ENCODE measurements at places on chromosomes 11 and 22. TPM values are rescaled to one million over a fixed set of nuclear protein-coding genes. Genes with fewer than 3 reads are reported as not detected.

GRCh38 chr11:109405671-109406070, 16.3 kb upstream of the C11orf87 start:
- DNase-seq, result no peak

The A4GALT gene
- total RNA-seq, result 79.8 TPM

The MMP12 gene
- total RNA-seq, result not detected

The AQP11 gene
- total RNA-seq, result under 0.01 TPM

The LRP4 gene
- total RNA-seq, result 4.5 TPM

GRCh38 chr11:23585416-23586104, 725.3 kb upstream of the CCDC179 start:
- DNase-seq, result no peak

The IFT27 gene
- total RNA-seq, result 17.6 TPM

The MRGPRX3 gene
- total RNA-seq, result not detected

The OR56A1 gene
- not detected for total RNA-seq

The JAM3 gene
- 108 TPM for total RNA-seq

GRCh38 chr22:36435516-36436415, 45.7 kb downstream of the TXN2 start:
- no peak for DNase-seq

DNA sequence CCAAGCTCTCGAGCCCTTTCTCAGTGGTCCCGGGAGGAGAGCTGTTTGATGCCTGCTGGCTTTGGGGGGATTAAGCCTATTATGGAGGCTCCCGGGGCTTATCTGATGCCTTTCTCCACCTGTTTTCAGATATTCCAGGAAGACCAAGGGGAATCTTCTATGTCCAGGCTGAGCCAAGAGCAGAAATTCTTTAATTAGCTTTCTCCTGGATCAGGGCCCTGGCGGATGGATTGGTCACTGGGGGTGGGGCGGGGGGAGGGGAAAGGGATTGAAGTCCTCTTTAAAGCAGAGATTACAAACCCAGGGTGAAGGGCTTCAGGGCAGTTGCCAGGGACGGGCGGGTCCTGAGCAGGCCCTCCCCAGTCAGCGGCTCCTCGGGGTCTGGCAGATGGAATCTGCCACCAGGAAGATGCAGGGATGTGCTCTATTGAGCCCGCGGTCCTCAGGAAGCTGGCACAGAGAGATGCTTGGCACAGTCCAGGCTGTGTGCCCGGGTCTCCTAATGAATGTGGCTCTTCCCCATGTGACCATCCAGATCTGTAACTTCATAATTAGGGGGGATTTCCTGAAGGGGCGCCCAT, 33.6 kb downstream of the MACROD1 start:
- no peak for DNase-seq

The GAS2 gene
- total RNA-seq, result 1.3 TPM

DNA sequence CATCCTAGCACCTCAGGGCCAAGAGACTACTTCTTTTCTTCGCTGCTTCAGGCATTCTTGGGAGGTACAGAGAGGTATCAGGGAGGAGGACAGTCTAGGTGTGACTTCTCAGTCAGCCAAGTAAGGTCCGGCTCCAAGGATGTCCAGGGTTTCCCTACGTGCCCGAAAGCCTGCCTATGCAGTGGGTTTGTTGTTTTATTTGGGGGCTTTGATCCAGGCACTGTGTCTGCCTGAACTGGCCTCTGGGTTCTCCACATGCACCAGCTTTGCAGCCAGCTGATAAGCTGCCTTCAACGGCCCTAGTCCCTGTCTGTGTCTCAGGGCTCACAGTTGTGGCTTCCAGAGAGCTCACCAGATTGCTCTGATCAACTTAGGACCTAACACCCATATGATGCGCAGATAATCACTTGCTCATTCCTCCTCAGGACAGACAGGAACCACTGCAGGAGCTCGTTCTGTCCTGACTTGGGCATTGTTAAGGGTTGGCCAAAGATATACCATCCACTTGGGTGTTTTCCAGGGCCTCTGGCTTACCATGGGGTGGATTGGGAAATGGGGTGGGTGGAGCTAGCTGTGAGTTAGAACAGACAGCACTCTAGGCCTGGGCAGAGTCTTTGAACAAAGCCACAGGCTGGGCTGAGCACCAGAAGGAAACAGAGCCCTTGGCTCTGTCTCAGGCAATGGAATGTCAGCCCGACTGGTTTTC, 45.5 kb upstream of the CRYBB3 start:
- no peak for DNase-seq

The DUSP8 gene
- total RNA-seq, result 3.5 TPM

The PLEKHB1 gene
- 35.5 TPM for total RNA-seq

DNA sequence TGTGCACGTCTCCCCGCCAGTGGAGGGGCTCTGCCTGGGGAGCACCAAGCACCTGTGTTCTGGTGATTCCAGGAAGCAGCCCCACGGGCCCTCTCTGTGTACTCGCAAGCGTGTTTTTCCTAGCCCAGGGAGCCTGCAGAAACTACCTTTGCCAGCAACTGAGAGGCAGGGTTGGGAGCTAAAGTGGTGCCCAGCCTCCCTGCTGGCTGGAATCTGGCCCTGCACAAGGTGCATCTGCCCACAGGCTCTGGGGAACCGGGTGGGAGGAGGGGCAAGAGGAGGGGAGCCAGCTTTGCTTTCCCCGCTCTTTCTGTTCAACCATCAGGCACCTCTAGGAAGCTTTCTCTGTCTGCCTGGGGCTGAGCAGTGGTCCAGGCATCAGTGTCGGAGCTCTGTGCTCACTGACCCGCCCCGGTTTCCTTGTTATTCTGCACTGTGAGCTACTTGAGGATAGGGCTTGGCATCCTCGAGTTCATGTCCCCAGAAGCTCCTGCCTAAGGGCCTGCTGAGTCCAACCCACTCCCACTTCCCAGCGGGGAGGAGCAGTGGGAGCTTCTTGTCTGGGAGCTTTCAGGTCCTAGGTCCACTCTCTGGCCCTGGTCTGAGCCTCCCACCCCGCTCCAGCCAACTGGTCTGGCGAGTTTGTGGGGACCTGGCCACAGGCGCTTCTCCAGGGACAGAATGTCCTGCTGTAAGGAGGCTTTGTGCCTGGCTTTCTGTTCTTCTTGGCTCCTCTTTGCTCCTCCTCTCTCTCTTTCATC, 14.9 kb downstream of the DAGLA start:
- DNase-seq, result no peak

The FGF3 gene
- not detected for total RNA-seq

The SCGB1C1 gene
- total RNA-seq, result not detected

GRCh38 chr11:96338910-96339705, 3.9 kb downstream of the MAML2 start:
- DNase-seq, result no peak

GRCh38 chr11:2708757-2709281, 9.0 kb upstream of the KCNQ1OT1 start:
- DNase-seq, result no peak

DNA sequence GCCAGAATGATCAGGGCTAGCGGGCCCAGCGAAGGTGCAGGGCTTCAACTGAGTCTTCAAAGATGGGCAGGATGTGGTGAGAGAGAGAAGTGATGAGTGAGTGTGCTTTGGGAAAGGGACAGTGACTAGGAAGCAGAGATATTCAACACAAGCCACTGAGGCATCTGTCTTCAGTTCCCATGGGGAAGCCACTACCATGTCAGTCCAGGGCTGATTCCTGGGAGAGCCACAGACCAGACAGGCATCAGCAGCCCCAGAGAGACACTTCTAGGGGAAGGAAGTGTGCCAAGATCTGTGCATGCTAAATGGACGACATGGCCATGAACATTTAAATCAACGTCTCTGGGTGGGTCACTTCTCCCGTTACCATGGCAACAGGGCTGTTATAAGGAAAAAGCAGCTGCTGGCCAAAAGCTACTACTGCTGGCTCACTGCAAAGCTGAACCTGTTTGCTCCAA, 28.5 kb downstream of the P4HA3 start:
- DNase-seq, result no peak

GRCh38 chr11:89147229-89147628, 30.4 kb upstream of the TYR start:
- DNase-seq, result no peak

Data from esophagus muscularis mucosa (tissue), 4 donors.